ENCODE measurements at places on chromosomes 11 and 22.

- DNase-seq, result no peak
Measured at GRCh38 chr22:48781868-48782267, 1045.8 kb downstream of the BRD1 start.

- DNase-seq, result no peak
Measured at GRCh38 chr11:91239359-91239758, 985.3 kb upstream of the FAT3 start.

GRCh38 chr11:20474882-20475517 is 87.5 kb downstream of the PRMT3 start:
- no peak for DNase-seq

GRCh38 chr22:44442186-44442815 is 55.7 kb downstream of the RTL6 start:
- DNase-seq, result no peak

- DNase-seq, result no peak
Measured at GRCh38 chr11:82792822-82793569, 59.3 kb upstream of the FAM181B start.

DNA sequence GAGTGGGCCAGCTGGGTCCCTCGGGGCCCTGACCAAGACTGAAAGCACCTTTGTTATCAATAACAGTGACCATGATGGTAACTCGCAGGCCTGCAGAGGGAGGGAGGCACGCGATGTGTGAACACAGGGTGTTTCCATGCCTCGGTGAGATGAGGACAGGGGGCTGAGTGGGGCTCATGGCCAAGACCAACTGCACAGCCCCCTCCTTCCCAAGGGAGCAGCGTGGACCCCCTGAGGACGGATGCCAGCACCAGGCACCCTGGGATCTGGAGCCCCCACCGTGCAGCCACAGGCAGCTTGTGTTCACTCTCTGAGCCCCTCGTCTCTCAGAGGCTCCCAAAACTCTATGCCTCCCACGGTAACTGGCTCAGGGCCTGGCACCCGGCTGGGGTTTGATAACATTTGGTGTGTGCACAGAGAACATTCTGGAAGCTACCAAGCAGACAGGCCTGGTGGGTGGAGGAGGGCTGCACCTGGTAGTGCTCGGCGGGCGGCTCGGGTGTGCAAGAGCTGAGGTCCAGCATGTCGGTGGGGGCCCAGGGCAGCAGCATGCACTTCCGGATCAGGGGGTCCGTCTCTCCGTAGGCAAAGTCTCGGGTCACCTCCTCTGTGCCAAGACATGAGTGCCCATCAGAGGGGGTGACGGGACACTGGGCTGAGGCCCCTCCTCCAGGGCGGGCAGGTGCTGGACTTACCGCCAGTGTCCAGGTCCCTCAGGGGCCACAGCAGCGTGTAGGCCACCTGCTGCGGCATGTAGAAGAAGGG is 7.6 kb downstream of the TTLL12 start:
- no peak for DNase-seq

GRCh38 chr22:40522141-40522540 is 114.4 kb downstream of the MRTFA start:
- DNase-seq, result no peak

DNA sequence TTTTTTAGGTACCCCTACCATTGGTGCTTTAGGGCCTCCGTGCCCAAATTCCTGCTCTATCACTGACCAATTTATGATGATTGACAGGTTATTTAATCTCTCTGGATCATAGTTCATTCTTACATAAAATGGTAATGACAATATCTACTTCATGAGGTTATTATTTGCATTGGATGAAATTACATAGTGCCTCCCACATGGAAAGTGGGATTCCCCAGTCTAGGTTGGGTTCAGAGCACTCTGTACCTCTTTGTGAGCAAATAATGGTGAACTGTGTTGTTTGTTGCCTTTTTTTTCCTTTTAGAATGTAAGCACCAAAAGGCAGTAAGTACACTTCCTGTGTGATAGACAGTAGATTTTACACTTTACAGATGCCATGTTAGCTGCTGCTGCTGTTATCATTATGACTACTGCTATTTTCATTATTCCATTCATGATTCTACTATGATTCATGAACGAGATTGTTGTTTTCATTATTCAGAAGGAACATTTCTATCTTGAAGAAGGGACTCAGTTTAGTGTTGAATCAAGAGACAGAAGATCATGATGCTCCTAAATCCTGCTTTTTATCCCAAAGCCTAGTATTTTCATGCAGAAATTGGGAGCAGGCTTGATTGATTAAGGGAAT is 100.8 kb downstream of the ALX4 start:
- no peak for DNase-seq

DNA sequence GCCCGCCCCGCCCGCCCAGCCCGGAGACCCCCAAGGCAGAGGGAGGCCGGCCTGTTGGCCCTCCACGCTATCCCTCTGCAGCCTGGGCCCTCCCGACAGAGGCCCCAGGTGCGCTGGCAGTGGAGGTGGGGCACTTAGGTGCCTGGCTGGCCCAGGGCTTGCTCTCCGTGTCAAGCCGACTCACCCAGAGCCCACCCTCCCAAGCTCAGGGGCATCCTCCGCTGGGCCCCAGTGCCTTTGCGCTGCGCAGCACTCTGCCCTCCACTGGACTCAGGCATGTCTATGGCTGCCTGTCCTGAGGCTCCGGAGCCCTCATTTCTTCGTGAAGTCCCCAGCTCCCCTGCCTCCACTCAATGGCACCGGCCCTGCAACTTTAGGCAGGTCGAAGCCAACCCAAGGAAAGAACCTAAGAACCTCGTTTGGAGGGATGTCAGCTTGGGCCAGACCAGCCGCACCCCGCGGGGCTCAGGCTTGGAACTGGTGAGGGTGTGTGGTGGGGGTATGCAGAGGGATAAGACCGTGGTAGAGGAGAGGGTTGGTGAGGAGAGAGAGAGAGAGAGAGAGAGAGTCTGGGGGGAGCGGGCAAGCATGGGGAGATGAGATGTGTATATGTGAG is 6.1 kb downstream of the SMIM45 start:
- no peak for DNase-seq

DNA sequence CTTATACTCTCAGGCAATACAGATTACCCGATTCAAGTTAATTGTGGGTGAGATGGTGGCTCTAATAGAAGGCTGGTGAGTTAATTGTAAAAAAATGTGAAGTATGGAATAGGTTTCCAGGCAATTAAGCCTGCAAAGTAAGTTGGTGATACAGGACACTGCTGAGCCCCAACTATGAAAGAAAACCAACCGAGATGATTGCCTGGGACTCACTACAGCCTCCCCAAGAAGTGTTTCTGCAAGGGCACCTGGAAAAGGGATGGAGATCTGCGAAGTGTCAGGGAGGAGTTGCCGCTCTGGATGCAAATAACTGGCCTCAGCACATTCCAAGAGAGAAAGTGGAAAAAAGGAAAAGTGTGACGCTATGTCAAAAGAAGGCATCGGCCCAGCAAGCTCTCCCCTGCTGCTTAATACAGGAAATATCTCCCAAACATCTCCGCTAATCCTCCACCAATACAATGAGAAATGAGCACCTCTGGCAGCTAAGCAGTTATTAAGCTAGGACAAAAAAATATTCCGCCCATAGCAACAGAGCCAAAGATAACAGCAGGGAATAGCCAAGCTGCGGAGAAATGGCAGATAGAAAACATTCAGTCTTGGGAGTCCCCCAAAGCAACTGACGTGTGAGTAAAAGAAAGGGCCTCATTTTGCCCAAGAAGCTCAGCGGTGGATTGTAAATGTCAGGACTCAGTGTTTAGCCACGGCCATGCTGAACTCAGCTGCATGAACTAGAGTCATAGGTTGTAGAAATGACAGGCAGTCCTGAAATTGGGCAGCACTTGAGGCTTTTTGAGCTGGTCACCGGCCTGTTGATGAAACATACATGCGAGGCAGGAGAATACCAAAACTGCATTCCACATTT is 133.7 kb downstream of the SNX19 start:
- DNase-seq, result no peak

DNA sequence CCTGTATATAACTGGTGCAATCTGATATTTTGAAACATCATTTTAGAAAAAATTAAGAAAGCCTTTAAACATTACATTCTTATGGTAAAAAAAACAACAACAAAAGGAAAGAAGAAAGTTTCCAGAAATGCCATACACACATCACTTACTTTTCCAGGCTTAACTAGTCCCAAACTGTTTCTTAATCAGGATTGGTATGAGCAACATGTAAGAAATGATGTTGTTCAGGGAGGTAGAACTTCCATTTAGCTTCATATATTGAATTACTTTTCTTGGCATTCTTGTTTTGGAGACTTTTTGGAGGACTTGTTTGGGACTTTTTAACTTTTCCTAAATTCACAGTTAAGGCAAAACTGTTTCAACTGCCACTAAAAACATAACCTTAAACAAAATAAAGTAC is 791.5 kb downstream of the METTL15 start:
- DNase-seq, result no peak

- DNase-seq, result no peak
Measured at GRCh38 chr11:114061681-114062049, 2.2 kb downstream of the ZBTB16 start.

DNA sequence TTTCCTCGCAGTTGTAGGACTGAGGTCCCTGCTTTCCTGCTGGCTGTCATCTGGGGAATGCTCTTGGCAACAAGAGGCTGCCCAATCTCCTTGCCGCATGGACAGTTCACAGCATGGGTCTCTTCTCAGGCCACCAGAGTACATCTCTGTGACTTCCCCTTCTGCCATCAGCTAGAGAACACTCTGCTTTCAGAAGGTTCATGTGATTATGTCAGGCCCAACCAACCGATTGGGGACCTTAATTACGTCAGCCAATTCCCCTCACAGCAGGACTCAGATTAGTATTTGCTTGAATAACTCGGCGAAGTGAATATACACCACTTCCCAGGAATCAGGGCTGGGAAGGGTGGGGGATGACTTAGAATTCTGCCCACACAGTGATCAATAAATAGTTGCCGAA is 61.9 kb upstream of the CSNK2A3 start:
- no peak for DNase-seq

- DNase-seq, result no peak
Measured at GRCh38 chr11:33976495-33977199, 74.9 kb upstream of the CAPRIN1 start.

DNA sequence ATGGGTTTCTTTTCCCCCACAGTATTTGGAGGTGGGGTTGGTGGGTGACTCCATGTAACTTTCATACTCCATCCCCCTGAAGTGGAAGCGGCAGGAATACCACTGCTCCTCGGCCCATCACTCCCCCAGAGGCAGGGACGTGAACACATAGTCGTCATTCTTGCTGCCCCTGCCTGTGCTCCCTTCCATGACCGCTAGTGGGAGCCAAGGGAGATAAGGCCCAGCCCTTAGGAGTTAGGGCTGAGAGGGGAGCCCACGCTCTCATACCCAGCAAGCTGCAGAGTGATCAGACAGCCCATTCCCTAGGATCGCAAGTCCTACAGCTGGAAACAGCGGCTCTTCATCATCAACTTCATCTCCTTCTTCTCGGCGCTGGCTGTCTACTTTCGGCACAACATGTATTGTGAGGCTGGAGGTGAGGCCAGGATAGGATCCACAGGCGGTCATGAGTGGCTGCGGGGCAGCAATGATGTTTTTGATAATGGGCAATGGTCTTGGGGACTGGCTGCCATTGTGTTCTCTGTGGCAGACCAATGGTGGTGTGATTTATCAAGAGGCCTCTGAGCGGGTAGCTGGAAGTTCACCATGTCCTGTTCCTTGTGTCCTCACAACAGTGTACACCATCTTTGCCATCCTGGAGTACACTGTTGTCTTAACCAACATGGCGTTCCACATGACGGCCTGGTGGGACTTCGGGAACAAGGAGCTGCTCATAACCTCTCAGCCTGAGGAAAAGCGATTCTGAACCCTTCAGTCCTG is 15.9 kb downstream of the RHOG start:
- peak; percentile 68 for DNase-seq

DNA sequence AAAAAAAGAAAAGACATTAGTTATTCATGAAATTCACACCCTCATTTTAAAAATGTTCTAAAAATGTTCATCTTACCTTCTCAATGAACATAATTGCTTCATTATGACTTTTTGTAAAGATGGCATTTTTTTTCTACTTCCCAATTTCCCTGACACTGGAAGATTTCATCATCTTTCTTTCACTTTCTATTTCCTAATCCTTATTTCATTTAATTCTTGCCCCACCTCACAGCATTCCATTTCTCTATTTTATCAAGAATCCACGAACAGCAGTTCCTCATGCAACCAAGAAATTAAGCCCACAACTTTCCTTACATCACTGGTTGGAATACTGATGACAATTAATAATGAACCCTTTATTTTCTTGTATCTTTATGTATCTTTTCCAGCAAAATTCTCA is 1.9 kb downstream of the PATL1 start:
- DNase-seq, result no peak

DNA sequence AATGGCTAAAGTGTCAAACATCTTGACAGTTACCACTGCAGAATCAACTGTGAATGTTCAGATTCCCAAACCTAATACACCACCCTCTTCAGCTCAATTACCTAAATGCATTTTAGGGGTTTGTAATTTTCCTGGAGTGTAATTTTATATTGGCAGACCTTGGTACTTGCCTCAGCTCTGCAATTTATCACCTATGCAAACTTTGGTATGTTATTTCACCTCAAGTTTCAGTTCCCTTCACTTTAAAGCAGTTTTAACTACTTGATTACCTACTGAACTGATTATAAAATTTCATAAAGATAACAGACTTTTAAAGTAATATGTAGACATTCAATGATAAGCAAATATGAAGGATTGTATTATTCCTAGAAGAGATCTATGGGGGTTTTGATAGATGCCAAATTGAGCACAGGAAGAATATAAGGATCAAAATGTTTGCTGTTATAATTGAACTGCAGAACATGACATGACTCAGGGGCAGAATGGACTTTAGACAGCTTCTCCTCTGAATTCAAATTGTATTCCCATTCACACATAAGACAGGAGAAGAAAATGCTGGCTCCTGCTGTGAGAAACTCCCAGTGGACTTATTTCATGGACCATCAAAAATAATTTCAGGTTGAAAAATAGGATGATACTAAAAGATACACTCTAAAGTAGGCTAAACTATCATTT is 491.5 kb upstream of the LUZP2 start:
- no peak for DNase-seq

DNA sequence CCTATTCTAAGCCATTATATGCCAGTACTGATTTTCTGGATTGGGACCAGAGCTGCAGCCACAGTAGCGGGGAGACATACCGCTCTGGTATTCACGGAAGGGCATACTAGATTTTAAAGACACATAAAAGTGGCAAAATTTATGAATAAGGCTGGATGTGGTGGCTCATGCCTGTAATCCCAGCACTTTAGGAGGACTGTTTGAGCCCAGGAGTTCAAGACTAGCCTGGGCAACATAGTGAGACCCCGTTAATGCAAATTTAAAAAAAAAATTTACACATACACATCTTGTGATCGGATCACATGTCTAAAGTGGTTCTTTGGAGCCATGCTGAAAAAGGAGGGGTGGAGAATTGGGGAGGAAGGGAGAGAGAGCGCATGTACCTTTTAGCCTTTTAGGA is 9.0 kb downstream of the RPL27A start:
- no peak for DNase-seq

DNA sequence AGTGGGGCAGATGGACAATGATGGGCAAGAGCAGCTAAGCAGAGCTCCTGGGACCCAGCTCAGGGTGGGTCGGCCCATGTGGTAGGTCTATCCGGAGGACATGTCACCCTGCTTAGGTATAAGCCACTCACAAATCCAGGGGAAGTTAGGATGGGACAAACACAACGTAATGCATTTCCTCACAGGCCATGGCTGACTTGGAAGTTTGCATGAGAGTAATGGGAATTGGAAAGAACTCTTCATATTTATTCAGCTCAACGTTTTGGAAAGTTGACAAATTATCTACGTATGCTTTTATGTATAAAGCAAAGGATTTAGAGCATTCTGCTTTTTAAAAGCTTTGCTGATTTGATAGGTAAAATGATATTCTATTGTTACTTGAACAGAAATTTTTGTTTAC is 74.9 kb downstream of the SMCO4 start:
- DNase-seq, result no peak

Measured in head of caudate nucleus (tissue), 42 donors.